ENCODE measurements at places on chromosomes 12 and 14.

- no peak for DNase-seq
Observed at GRCh38 chr12:104090685-104091084, 26.4 kb downstream of the HCFC2 start.

- DNase-seq, result no peak
Observed at GRCh38 chr12:53994264-53995001, 5.5 kb upstream of the HOXC9 start.

GRCh38 chr12:30286345-30286926, 409.2 kb downstream of the IPO8 start:
- no peak for DNase-seq

- DNase-seq, result no peak
Observed at GRCh38 chr12:50925342-50925651, 27.0 kb upstream of the HIGD1C start.

- DNase-seq, result no peak
Observed at GRCh38 chr14:102249041-102249440, 55.9 kb downstream of the MOK start.

DNA sequence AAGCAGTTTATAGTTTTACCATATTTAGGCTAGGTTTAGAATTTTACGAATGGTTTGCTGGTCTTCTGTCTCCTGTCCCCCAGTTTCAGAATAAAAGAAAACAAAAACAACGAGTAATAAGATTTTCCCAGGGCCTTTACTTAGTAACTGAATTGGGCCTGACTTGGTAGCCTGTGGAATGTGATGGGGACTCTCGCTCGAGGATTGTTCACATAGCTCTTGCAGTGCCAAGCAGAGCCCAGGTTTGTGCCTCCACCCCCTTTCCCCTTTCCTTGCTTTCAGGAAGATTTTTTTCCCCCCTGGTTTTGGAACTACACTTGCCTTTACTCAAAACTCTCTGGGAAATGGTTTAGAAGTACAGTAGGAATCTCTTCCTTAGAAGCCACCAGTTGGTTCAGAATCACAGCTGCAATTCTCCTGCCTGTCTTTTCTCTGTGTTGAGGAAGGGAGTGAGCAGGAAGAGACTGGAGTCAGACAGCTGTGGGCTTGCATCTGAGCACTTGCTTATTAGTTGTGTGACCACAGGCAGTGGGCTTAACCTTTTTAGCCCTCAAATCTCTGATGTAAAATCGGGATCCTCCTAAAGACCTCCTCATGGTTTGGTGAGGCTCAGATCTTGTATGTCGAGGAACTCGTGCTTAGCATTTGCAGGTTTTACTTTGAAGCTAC, 501.2 kb downstream of the PCNX1 start:
- no peak for DNase-seq

GRCh38 chr12:24366514-24366913, 417.0 kb upstream of the SOX5 start:
- DNase-seq, result no peak

DNA sequence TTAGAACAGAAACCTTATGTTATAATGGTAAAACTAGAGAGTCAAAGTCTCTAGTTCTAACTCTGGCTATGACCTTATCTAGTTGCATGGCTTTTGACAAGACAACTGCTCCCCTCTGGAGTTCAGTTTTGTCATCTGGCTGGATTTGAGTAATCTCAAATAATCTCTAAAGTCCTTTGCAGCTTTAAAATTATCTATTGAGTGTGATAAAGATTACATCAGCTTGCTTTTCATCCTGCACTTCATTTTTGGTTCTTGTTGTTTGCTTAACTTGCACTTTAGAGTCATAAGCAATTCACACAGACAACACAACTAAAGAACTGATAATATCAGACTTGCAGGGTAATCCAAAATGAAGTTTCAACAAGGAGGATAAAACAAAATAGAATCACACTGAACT, 2.3 kb downstream of the AKAP5 start:
- no peak for DNase-seq

GRCh38 chr12:56243731-56244181, 13.9 kb downstream of the SLC39A5 start:
- no peak for DNase-seq

GRCh38 chr12:67520606-67521005, 127.9 kb upstream of the DYRK2 start:
- DNase-seq, result no peak

GRCh38 chr14:94542111-94542810, 19.0 kb upstream of the SERPINA4 start:
- DNase-seq, result no peak

- DNase-seq, result no peak
Observed at GRCh38 chr12:12745576-12746211, 28.5 kb downstream of the CDKN1B start.

GRCh38 chr14:74427651-74428050, 1.6 kb upstream of the SYNDIG1L start:
- no peak for DNase-seq

DNA sequence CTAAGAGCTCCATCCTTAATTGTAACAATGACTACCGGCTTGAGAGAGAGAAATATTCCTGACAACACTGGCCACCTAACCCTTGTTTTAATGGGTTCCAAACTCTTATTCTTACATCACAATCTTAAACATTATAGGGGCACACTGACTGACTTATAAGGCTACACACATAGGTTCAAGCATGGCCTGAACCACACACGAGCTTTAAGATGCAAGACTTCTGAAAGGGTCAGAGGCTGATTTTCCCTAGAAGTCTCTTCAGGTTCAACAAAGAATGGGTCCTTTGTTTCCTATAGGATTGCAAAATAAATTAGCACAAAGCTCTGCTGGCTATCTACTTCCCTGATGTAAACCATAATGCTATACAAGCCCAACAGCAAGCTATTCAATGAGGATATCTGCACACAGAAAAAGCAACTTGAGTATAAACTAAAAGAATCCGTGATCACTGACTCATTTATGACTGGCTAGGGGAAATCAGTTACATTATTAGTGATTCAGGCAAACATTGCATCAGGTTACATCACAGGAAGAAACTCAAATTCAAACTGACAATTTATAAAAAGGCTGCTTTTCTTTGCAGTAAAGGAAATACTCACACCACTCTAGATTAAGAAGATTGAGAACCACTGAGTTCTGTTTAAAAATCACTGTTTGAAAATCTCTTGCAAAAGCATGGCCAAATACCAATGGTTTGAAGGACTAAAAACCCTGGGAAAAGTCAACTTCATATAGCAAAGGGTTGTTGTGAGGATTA, 8.5 kb downstream of the BTG1 start:
- no peak for DNase-seq

DNA sequence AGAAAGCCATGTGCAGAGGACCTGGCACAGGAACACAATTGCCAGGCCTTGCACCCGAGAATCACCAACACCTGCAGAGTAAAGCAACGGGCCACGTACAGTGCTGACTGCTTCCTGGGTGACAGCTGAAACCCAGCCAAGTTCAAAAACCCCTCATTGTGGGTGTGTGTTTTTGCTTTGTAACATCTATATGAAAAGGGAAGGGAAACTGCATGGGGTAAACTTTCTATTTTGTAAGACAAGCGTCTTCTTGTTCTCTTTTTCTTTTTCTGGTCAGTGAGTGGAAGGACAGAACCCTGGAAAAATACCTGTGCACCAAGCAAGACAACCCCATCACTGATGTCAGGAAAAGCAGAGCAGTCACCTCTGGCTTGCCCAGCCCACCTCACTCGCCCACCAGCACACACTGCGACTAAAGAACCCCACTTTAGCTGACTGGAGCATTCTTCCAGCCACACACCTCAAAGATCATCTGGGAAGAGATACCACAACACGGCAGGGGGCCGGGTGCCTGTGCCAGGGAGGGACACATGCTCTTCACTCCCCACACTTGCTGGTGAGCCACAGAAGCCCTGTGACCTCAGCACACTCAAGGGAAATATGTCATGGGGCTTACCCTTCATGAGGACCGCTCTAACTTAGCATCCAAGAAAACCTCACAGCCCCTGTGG, 172.3 kb downstream of the NDUFA12 start:
- DNase-seq, result peak; percentile 30

DNA sequence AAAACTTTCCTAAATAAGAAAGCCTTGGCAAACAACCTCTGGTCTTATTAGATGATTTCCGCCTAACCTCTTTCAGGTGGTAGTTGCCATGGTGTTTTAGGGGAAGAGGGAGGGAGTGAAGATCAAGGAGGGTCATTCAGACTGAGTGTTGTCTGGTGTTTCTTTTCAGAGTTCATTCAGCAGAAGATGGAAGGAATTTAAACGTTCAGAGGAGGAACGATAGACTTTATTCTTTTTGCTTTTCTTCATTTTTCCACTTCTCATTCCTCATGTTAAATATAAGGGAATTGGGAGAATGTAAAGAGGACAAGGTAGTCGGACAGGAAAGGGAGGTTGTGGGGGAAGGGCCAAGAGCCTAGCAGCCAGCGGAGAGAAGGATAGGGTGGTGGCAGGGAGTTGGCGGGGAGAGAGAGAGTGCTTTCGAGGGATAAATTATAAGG, 17.4 kb upstream of the SALL2 start:
- no peak for DNase-seq

- no peak for DNase-seq
Observed at GRCh38 chr12:124111006-124111405, 138.0 kb downstream of the ZNF664 start.

DNA sequence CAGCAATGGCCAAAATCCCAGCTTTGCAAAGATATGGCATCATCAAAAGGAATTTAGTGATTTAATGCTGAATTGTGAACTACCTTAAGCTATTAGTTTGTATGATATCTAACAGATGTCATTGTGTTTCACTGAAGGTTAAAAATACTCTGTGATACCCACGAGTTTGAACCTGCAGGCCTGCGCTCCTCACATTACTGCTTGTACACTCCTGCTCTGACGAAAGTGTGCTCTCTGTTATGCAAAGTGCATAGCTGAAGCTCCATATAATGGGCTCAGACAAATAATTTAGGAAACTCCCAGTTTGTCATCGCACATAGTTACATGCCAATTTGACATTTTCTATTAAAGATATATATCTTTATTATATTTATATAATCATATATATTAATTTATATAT, 52.2 kb downstream of the SPPL3 start:
- DNase-seq, result no peak

DNA sequence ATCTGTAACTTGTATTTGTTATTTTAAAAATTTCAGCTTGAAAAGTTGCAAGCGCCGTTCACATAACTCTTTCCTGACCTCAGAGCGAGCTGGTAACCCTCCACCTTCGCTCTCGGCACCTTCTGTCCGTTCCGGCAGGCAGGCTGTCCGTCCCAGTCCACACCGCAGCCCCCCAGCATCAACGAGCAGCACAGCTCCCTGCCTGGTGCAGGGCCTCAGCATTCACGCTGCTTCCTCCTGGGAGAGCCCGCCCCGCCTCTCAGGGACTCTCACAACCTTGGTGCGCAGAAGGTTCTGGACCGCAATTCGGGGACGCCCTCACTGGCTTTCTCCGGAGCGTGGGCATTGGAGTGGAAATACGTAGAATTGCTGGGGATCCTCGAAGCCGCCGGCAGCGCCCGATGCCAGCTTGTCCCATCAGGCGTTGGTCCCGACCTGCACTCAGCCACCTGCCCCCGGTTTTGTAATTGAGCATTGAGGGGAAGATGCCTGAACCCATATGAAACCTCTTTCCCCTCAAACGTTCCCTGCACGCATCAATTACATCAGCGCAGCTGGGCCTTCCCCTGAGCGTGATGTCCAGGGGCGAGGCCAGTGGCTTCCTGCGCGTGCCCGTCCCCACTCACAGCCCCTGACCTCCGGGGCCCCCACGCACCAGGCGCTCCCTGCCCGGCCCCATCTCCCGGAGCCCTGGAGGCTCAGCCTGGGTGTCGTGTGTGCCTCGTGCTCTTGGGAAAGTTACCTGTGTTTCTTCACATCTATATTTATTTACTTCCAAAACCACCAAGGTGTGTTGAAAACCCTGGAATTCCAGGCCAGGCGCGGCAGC, 19.1 kb downstream of the LRCOL1 start:
- no peak for DNase-seq

DNA sequence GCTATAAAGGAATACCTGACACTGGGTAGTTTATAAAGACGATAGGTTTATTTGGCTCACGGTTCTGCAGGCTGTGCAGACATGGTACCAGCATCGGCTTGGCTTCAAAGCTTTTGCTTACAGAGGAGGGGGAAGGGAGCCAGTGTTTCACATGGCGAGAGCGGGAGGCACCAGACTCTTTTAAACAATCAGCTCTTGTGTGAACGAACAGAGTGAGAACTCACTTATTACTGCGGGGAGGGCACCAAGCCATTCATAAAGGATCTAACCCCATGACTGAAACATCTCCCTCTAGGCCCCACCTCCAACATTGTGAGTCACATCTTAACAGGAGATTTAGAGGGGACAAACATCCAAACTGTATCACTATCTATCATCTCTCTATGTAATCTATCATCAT, 227.4 kb downstream of the TMEM132D start:
- DNase-seq, result no peak

DNA sequence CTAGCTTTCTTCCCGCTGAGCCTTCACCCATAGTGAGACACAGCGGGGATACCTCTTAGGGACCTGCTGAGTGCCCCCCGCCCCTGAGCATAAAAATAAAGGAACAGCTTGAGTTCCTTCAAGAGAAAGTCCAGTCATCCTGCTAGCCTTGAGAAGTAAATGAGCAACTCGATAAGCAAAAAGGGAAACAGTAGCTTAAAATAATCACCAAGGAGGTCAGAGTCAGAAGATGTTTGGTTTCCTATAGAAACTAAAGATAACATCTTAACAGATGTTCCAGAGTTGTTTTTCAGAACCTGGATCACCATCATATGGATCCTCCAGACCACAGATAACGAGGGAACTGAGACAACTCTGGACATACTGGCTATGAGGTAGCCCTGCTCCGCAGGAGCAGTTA, 94.0 kb downstream of the BCAT1 start:
- no peak for DNase-seq

DNA sequence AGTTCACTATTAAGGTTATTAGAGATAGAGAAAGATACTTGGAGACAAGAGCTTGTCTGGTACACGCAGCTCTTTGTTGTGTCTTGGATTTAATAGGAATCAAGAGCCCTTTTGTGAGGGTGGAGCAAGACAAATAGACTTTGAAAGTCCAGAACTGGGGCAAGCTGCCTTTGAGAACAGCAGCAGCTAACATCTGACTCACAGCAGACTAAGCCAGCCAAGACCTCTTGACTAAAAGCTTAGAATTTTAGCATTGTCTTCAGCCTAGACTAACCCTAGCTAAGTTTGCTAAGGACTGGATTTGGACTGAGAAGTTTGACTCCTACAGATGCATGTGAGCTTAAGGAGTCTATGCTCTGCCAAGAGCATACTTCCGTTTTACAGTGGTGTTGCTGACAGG, 201.9 kb upstream of the RBM19 start:
- DNase-seq, result no peak

Measured in activated CD4-positive, alpha-beta T cell treated with anti-CD3 and anti-CD28 coated beads, Interleukin-2, amount 50 U/mL, for 48 hours (primary cell).